ENCODE measurements at places on chromosomes 1 and 21.

DNA sequence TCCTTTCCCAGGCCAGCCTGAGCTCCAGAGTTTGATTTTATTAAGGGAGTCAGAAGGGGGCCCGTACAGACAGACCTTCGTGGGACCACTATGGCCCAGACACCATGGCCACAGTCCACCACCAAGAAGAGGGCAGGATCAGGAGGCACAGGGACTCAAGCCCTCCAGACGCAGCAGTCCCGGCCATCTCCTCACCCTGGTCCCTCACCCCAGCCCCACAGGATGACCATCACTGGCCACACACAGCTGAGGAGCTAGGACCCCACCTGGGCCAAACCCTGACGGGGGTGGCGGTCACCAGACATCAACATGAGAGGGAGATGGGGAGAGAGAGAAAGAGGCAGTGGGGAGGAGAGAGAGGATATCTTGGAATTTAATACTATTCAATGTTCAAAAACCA is 29.2 kb upstream of the AGPAT3 start:
- no peak for DNase-seq

DNA sequence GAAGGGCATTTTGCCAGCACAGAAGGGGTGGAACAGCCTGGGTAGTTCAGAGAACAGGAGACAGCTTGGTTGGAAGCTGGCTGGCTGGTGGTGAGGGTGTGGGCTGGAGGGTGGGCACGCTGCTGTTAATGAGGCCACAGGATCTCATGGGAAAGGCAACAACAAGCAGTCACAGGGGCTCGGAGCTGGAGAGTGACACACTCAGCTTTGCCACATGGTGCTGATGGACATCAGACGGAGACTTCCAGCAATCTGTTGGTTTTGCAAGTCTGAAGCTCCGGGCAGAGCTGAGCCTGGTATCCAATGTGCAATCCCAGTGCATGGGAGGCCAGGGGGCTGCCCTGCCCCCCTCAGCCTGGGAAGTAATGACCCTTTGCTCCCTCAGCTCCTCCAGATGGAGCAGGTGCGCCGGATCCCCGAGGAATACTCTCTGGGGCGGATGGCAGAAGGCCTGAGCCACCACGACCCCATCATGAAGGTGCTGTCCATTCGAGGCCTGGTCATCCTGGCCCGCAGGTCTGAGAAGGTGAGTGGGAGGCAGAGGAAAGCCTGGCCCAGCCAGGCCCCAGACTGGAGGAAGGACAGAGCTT is 15.6 kb upstream of the TTC4 start:
- no peak for DNase-seq

DNA sequence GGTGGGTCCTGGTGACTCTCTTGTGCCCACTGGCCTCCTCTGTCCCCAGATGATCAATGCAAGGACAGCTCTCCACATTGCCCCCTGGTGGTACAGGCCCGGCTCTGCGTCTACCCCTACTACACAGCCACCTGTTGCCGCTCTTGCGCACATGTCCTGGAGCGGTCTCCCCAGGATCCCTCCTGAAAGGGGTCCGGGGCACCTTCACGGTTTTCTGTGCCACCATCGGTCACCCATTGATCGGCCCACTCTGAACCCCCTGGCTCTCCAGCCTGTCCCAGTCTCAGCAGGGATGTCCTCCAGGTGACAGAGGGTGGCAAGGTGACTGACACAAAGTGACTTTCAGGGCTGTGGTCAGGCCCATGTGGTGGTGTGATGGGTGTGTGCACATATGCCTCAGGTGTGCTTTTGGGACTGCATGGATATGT is 10.8 kb downstream of the ADAMTSL4 start:
- DNase-seq: peak; percentile 85

DNA sequence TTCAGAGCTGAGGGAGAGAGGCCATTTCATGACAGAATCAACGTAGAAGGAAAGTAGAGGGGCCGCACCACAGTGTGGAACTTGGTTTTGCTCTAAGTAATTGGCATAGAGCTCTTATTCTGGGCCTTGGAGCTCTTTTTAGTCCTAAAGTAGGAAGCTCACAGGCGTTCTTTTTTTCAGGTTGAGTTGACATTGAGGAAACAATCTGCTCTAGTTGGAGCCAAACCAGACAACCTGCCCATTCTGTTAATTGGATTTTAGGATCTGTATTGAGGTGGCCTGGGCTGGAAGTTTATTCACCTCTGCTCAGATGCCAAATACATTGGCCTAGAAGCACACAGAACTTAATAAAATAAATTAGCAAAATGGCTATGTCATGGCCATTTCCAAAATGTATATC is 1093.9 kb downstream of the ADGRL2 start:
- no peak for DNase-seq

GRCh38 chr1:45892068-45892785 is 88.8 kb downstream of the MAST2 start:
- no peak for DNase-seq

- DNase-seq: no peak
Observed at GRCh38 chr21:42218836-42219605, at the start of gene ABCG1. Gene ABCG1 (plus strand): TSS chr21:42219140. CDS start chr21:42219263, 123 bp downstream.

All from GM10248 (cell line).